Suprapubic skin (tissue), 4 donors: ENCODE measurements at places on chromosomes 13 and 19. TPM values are rescaled to one million over a fixed set of nuclear protein-coding genes. Genes with fewer than 3 reads are reported as not detected.

GRCh38 chr13:77868717-77869116 lies 49.9 kb downstream of the EDNRB start:
- DNase-seq = no peak

ZNF677 gene
- total RNA-seq = 19.4 TPM

DNA sequence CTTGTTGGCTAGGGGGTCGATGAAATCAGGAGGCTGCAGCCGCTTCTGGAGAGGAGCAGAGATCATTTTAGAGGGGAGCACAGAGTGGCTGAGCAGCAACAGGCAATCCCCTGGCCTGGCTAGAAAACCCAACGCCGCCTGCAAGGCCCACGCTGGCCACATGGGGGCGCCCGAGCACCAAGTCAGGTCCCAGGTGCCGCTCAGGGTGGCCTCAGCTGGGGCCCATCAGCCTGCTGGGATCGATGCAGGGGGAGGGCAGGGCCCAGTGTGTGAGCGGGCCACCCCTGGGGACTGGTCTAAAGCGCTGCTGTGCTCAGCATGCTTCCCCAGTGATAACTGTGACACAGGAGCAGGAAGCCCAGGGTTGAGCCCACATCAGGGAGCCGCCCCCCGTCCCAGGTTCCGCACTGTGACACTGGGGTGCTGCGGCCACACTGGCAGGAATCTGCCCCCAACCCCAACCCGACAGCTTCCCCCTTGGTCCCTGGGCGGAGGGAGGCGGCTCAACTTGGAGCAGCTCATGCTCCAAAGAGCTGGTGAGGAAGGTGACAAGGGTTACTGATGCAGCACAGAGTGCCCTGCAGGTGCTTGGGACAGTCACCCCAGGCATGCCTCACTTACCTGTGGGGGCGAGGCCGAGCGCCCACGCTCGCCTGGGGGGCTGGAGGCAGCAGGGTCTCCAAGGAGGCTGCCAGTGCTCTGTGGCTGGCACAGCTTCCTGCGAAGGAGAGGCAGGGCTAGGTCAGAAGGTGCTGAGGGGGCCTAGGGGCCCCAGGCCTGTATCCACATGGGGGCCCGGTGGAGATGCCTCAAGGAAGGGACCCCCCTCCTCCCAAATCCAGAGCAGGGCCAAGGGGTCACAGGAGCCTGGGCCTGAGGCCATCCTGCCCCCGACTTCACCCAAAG lies 13.3 kb upstream of the ISYNA1 start:
- DNase-seq = peak; percentile 95

DNA sequence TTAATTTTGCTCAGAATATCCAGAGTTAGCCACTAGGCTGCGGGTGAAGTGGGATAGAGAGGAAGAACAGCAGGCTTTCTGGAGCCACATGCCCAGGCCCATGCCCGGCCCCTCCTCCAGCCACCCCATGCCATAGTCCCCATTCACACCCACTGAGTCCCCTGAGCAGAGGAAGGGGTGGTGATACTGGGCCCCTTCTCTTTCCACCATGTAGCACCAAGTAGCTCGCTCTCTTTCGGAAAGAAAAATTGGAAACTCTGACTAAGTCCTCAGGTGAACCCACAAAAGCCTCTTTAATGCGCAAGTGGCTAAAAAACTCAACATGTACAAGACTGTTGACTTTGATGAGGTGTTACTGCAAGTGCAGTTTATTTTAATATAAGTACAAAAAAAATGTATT lies 76.7 kb upstream of the GPR183 start:
- no peak for DNase-seq

DNA sequence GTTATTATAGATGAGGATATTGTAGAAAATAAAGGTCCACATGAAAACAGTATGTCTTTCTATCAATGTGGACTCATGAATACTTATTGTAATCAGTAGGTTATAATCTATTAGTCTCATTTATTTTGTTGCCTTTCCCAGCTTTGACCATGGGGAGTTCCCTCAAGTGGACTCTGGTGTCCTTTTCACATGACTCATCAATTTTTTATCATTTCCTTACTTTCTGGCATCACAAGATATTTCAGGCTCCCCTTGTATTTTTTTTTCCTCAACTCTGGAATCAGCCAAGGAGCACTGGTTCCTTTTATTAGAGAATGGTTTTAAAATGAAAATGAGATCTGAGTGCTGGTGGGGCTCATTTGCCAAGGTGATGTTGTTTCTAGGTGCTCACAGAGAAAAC lies 63.4 kb upstream of the DIAPH3 start:
- no peak for DNase-seq

DNA sequence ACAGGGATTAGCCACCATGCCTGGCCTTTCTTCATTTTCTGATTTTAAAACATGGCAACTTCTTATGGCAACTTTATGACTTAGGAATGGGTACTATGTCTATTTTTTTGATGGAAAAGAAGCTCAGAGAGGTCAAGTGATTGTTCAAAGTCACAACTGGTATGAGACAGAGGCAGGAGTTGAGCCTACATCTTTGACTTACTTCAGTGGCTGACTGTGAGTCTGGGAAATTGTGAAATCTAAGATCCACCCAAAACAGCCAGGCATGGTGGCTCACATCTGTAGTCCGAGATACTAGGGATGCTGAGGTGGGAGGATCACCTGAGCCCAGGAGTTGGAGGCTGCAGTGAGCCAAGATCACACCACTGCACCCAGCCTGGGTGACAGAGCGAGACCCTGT lies 2.4 kb upstream of the ACTL9 start:
- DNase-seq = no peak

LIPE gene
- 82.6 TPM for total RNA-seq

JAK3 gene
- total RNA-seq = 2.1 TPM

DNA sequence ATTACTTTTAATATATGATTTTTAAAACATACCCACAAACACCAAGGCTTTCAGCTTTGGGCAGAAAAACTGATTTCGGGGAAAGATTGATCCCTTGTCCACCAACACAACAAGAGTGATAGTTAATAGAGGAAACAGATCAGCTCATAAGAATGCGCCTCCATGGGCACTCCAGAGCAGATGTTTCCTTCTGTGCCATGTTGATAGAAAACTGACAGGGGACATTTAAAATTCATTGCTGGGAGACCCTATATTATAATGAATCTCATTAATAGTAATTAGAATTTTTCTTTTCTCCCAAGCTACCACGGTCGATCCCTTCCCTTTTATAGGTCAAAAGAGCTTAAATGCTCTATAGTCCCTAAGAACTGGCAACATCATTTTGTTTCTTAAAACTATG lies 431.2 kb downstream of the IRS2 start:
- no peak for DNase-seq

GRCh38 chr13:44333950-44334655 lies 39.5 kb upstream of the SERP2 start:
- DNase-seq = no peak

GRCh38 chr13:113155201-113155600 lies 3.2 kb upstream of the PROZ start:
- no peak for DNase-seq

PSG4 gene
- 17.0 TPM for total RNA-seq

ELANE gene
- 0.79 TPM for total RNA-seq

FREM2 gene
- total RNA-seq = 0.93 TPM

DNA sequence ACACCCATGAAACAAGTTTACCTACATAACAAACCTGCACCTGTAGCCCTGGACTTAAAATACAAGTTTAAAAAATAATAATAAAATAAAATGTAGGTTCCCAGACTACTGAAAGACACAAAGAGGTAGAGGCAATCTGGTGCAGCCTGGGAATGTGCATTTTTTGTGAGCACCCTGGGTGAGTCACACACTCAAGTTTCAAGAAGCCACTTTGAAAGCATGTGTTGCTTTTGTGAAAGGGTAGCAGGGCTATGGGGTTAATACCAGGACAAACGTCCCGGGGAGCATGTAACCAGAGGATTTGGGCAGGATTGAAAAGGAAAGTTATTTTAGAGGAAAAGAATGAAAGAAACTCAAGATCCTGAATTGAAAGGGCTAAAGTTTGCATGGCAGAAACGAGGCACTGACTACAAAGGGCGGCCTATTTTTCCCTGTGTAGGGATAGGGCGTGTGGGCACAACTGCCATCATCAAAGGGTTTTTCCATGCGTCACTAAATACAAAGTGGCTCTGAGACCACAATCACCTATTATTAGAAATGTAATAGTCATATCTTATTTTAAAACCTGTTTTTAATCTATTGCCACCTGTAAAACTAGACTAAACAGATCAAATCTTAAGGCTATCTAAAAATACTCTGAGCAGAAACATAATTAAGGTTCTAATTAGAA lies 314.9 kb downstream of the COG6 start:
- DNase-seq = no peak

GAPDHS gene
- total RNA-seq = 5.1 TPM

GRCh38 chr13:55361141-55361540 lies 1779.6 kb upstream of the PRR20A start:
- no peak for DNase-seq

NFIX gene
- 223 TPM for total RNA-seq

ZIC2 gene
- not detected for total RNA-seq

DNA sequence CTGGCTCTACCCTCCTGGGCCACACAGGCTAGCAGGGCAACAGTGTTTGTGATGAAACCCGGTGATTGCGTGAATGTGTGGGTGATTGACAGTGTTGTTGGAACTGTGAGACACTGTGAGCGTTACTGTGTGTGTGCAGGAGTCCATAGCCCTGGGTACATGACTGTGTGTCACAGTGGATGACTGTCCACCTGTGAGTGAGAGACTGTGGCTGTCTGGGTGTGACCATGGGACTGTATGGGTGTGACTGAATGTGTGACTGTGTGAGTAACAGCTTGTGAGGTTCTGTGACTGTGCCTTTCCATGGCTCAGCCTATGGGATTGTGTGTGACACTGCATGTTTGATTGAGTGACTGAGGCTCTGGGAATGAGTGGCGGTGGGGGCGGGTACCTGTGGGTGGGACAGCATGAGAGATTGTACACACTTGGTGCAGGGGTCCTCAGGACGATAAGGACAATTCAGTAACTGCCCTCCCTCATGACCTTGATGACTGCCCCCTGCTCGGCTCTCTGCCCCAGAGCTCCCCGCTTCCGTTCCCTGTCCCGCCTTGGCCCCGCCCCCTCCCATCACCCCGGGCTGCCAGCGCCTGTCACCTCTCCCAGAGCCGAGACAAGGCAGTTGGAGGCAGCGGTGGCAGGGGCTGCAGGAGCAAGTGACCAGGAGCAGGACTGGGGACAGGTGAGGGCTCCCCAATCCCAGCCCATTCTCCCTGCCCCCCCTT lies at the start of gene GIPR:
Gene GIPR, plus strand, starts transcription at position 602 of the 722 bp plus-strand sequence. CDS start 1,300 bp downstream, outside the sequence.
- no peak for DNase-seq

DNA sequence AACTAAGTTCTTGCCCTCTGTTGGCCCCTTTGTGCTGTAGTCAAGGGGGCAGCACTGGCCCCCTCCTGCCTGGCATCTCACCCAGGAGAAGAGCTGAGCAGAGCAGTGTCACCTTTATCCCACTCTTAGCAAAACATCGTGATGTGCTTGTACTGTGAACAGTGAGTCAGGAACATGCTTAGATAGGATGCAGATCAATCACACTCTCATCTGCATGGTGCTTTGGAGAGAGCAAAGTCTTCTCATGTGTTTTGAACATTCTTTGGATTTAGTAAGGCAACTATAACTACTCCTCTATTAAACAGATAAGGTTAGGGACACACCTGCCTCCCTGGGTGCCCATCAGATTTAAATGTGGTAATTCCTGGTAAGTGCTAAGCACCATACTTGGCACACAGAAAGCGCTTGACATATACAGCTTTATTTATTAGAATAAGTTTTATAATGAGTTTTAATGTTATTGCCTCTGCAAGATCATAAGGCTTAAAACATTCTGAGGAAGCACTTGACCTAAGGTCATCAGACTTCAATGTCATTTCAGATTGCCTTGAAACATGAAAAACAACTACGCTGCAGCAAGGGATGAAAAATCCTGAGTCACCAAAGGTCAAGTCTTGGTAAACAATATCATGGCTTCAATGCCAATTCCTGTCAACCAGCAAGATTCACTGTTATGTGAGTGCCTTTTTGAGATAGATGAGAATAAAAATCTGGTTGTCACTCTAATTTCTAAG lies 82.4 kb upstream of the IRS2 start:
- no peak for DNase-seq

DYRK1B gene
- 27.8 TPM for total RNA-seq

- DNase-seq = no peak
Measured at GRCh38 chr13:46620471-46620870, 67.5 kb downstream of the LRCH1 start.

GRCh38 chr13:48317511-48318376 lies 14.2 kb downstream of the RB1 start:
- no peak for DNase-seq

CLIP3 gene
- 3.0 TPM for total RNA-seq

- no peak for DNase-seq
Measured at GRCh38 chr13:33183431-33184111, 102.0 kb downstream of the STARD13 start.

DNA sequence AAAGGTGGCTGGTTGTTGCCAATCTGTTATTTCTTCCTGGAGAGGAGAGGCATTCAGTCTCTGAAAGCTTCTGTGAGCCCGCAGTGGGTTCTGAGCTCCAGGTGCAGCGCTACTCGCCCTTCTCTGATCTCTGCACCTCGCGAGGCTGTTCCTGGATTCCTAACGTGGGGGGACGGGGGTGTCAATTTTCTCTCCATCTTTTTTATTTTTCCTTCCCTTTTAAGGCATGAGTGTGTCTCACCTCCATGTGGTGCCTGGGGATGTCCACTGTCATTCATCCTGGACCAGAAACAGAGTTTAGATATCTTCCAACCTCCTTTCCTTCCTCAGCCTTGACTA lies 626 bp downstream of the ZNF233 start:
- no peak for DNase-seq

DNA sequence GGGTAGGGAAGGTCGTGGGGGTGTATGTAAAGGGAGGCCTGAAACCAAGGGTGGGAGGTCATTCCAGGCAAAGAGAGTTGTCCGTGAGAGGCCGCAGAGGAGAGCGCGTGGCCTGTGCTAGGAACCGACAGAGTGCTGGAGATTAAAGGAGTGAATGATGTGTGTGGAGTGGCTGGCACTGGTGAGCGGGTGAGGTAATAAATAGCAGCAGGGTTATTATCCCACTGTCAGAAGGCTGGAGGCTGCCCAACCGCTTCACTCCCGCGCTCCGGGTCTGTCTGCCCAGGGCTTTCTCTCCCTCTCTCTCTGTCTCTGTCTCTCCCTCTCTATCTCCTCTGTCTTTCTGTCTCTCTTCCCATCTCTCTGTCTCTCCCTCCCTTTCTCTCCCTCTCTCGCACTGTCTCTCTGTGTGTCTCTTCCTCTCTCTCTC lies 17.4 kb downstream of the ZNF579 start:
- no peak for DNase-seq

DNA sequence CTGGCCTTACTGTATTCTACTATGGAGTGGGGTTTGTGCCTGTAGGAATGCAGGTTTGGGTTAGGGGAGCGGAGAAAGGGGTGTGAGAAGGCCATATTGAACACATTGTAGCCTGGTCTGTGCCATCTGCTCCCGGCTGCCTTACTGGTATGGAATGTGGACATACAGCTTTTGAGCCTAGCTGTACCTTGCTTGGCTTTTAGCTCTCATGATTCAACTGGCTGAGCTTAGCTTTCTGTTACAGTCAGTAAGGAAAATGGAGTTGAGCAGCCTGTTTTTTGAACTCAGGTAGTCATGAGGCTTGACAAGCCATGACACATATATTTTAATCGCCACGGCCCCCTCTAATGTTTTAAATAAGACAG lies 41.6 kb downstream of the ARHGAP35 start:
- DNase-seq = peak; percentile 40

PLVAP gene
- total RNA-seq = 25.5 TPM

ZNF540 gene
- total RNA-seq = 0.73 TPM

- no peak for DNase-seq
Measured at GRCh38 chr19:3479177-3479833, 1.0 kb downstream of the SMIM24 start.
